ENCODE measurements at places on chromosomes 1 and 21. TPM values are rescaled to one million over a fixed set of nuclear protein-coding genes. Genes with fewer than 3 reads are reported as not detected.

- no peak for DNase-seq
These were observed 86.1 kb downstream of the CLSTN1 start for GRCh38 chr1:9737671-9738070.

- DNase-seq: no peak
These were observed 17.1 kb upstream of the UBXN10 start for GRCh38 chr1:20168564-20169491.

DNA sequence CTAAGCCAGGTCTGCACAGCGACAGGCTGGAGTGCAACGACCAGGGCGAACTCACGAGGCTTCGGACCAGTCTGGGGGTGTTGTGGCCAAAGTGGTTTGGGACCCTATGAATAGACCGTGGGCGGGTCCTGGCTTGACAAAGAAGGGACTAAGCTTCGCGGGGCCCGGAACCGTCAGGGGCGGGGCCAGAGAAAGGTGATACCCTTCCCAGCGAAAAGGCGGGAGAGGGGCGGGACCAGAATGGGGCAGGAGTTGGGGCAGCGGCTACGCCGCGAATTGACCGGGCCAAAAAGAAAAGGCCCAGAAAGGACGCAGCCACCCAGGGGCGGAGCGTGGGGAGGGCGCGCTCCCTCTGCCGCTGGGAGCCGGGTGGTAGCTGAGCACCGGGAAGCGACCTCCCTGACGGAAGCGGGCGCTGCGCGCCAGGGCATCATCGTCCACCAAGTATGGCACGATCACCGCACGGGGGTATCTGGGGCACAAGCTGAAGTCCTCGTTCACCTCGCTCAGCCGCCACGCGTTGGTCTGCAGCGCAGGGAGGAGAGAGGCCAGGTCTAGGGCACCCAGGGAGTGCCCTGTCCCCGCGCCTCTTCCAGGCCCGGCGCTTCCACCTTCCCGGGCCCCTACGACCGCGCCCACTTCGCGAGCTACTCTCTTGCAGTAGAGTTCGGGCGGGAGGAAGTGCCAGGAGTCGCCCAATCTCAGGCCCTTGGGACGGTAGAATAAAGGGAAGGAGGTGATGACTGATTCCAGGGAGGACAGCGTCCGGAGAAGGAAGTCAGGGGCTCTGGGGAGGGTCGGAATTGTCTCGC is 6.7 kb upstream of the FAM167B start:
- DNase-seq: peak; percentile 86

DNA sequence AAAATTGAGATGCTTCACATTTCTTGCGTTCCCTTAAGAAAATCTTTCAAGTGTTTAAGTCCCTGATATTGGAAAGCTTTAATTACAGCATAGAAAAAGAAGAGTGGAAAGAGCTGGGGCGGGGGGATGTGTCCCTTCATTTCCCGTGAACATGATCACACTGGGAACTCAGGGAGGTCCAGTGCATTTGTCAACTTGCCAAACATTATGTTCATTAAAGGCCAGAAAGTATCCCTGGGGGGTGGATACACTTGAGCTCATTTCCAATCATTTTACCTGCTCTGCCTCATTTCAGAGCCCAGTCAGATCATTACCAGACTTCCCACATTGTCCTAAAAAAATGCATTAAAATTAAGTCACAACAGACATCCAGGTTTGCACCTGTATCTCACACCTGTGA is 123.6 kb upstream of the KCNJ15 start:
- DNase-seq: no peak

DNA sequence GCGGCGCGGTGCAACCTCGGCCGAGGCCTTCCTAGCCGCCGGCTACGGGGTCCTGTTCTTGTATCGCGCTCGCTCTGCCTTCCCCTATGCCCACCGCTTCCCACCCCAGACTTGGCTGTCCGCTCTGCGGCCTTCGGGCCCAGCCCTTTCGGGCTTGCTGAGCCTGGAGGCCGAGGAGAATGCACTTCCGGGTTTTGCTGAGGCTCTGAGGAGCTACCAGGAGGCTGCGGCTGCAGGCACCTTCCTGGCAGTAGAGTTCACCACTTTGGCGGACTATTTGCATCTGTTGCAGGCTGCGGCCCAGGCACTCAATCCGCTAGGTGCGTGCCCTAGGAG is 379 bp downstream of the PPCS start:
- DNase-seq: no peak

DNA sequence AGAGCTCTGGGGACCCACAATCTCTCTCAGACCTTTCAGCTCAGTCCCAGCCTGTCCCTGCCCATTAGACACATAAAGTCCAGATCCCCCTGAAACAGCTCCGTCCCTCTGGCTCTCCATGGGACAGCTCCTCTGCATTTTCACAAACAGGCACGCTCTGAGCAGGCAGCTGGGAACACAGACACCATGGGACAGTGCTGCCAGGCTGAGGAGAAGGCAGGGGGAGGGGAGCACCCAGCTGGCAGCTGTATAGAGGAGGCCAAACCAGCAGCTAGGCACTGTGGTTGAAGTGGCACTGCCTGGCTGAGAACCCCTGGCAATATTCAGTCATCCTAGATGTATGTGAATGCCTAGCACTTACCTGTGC is 2.0 kb downstream of the TMEM63A start:
- DNase-seq: no peak

- no peak for DNase-seq
These were observed 41.0 kb upstream of the CD5L start for GRCh38 chr1:157882580-157882979.

DNA sequence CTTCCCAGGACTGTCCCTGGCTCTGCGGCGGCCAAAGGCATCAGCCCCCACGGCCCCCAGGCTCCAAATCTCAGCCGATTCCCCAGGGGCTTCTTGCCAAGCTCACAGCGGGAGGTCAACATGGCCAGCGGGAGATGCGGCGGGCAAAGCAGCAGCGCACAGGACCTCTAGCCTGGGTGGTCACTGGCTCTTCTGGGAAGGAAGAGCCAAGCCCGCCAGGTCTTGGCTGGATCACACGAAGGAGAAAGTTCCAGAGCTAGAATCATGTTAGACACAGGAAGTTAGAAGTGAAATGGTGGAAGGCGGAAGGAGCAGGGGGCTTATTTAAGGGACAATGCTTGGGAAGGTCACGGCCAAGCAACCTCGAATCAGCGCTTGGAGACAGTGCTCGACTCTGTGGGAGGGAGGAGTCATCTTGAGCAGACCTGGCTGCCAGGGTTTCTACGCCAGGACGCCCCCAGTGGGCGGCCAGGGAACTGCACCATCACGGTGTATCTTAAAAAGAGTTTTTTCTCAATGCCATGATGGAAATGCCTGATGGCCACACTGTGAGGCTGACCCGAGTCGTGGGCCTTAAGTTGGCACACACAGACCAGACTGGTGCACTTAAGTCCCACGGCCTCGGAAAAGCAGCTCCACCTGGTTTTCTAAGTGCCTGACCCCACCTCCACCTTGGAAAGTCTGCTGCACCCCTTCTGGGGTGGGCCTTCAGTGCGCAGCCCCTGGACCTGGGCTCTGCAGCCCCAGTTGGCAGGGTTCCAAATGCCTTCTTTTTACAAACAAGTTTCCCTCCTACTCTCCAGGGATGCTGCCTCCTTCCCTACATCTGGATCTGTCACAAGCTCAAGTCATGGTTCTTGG is 29.3 kb downstream of the SLC66A1 start:
- peak; percentile 73 for DNase-seq

DNA sequence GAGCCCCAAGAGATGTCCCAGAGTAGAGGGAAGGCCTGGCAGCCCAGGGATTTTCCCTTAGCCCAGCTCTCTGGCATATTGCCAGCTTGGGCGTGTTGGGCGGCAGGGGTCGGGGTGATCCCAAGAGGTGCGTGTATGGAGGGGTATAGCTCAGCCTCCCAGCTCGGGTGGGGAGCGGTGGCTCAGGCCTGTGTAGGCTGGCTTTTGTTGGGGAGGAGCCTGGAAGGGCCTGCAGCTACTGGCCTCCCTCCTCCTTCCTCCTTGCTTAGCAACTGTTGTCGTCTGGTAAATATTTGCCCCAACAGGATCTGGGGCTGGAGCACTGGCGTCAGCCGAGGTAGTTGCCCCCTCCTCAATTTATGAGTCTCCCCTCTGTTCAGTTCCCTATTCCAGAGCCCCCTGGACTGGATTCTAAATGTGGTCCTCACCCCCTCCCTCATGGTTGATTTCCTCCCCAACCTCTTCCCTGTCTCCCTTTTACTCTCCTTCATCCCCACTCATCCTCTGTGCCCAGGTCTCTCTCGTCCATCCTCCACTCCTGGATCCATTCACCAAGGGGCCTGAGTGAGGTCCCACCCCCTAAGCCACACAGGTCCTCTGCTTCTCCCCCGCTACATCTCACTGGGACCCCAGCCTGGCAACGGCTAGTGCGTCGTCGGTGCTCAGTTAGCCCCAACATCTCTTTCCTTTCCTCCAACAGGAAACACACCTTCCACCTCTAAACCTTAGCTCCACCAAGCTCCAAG is 10.3 kb upstream of the LMNA start:
- peak; percentile 96 for DNase-seq

GRCh38 chr21:37862536-37862935 is 53.7 kb downstream of the KCNJ6 start:
- DNase-seq: no peak

GRCh38 chr1:29966526-29967045 is 730.3 kb downstream of the PTPRU start:
- no peak for DNase-seq

DNA sequence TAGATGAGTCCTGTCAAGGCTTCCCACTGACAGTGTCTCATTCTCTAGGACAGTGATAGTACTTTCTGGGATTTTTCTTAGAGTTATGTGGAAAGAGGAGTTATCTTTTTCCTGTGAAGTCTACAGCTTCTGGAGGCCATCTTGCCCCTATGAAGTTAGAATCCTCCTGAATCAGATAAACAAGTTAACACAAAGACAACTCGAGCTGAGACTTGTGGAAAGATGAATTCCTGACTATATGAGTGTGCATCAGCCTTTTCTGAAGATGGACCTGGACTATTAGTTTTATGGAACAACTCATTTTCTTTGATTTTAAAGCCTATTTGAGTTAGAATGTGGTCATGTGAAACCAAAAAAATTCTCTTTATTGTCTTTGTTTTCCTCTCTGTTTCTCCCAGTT is 290.9 kb downstream of the LRRIQ3 start:
- no peak for DNase-seq

- DNase-seq: no peak
These were observed 397.1 kb upstream of the VAMP3 start for GRCh38 chr1:7373876-7374562.

DNA sequence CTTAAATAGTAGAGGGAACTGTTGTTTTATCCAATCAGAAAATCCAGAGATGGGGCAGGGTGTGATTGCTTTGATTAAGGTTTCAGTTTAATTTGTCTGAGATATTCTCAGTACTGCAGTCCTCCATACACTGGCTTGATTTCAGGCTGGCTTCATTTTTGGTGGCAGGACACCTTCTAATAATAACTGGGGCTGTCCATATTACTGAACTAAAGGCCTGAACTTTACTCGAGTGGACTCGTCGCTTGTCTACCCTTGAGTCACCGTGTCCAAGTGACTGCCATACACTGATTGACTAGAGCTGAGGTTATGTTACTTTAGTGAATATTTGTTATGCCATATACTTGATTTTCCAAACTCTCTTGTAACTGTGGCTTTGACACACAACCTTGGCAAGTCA is 228.8 kb downstream of the DNAH14 start:
- DNase-seq: no peak

- no peak for DNase-seq
These were observed 149.8 kb downstream of the PDE4B start for GRCh38 chr1:65942476-65942875.

DNA sequence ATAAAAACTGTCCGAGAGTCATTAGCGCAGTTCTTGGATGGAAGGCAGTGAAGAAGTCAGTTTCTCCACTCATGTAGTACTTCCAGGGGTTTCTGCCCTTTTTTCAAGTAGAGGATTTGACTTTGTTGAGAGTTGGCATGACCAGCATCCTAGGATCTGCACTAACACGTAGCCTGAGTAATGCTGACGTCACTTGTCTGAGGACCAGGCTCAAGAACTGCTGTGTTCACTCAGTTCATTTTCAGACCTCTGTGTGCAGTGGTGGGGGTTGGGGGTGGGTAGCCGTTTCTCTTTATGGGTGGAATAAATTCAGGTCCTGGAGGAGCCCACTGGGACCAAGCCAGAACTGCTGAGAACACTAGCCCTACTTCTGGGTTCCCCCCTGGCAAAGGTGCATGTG is 53.3 kb downstream of the MRPS6 start:
- DNase-seq: no peak

DNA sequence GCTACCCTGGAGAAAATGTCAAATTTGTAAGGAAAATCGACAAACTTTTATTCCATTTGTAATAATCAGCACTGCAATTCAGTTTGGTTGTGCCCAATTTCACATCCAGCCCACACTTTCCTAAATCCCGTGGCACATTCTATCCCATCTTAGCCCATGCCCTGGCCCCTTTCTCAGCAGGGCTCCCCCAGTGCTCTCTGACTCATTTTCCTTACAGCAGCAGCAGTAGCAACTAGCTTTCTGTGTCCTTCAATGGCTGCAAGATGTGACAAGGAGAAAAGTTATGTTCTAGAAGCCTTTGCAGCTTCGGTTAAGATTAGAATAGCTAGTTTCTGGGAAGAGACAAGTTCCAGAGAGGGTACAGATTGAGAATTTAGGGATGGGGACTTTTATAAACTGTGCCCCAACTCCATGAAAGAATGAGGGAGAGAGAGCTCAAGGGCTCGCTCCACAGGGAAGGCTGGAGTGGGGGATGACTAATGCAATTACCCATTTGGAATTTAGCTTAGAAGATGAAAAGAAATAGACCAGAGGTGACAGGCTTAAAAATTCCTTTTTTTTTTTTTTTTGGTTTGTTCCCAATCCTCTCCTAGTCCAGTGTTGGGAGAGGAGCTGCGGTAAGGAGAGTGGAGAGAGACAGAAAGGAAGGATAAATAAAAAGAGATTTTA is 47.0 kb upstream of the POU2F1 start:
- no peak for DNase-seq

DNA sequence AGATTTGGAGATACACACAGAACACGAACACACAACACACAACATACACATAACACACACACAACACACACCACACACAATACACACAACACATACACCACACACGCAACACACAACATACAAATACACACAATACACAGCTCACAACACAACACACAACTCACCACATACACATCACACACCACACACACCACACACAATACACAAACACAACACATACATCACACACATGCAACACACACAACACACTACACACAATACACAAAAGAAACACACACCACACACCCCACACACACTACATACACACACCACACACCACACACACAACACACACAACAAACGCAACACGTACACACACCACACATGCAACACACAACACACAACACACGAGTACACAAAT is 29.1 kb upstream of the C1orf174 start:
- no peak for DNase-seq

GRCh38 chr1:103326595-103326994 is 198.9 kb upstream of the RNPC3 start:
- no peak for DNase-seq

GRCh38 chr1:176199707-176200106 is 7.4 kb downstream of the COP1 start:
- no peak for DNase-seq

GRCh38 chr1:106063510-106063909 is 993.0 kb upstream of the PRMT6 start:
- DNase-seq: no peak

The SH3D21 gene
- polyA plus RNA-seq: 9.9 TPM

The RBP7 gene
- 9.7 TPM for polyA plus RNA-seq

The TIAM1 gene
- 3.5 TPM for polyA plus RNA-seq

The CRNN gene
- polyA plus RNA-seq: 0.31 TPM

The NLRP3 gene
- polyA plus RNA-seq: 1.3 TPM

The INAVA gene
- polyA plus RNA-seq: 5.8 TPM

The CYP4A11 gene
- 0.10 TPM for polyA plus RNA-seq

The FCRL2 gene
- polyA plus RNA-seq: 0.22 TPM

The HSD11B1 gene
- 11.3 TPM for polyA plus RNA-seq

The IQCC gene
- 2.5 TPM for polyA plus RNA-seq

The KISS1 gene
- 3.4 TPM for polyA plus RNA-seq

The CGN gene
- 23.4 TPM for polyA plus RNA-seq

Measured in lung (tissue), 17 donors.